Vagina (tissue), 2 donors: ENCODE measurements at places on chromosomes 3 and 15. TPM values are rescaled to one million over a fixed set of nuclear protein-coding genes. Genes with fewer than 3 reads are reported as not detected.

GRCh38 chr3:15332405-15333098 is at the start of gene SH3BP5:
SH3BP5 (minus strand) TSS chr3:15332586; CDS start chr3:15332408, 178 bp downstream.
- DNase-seq, result no peak

DNA sequence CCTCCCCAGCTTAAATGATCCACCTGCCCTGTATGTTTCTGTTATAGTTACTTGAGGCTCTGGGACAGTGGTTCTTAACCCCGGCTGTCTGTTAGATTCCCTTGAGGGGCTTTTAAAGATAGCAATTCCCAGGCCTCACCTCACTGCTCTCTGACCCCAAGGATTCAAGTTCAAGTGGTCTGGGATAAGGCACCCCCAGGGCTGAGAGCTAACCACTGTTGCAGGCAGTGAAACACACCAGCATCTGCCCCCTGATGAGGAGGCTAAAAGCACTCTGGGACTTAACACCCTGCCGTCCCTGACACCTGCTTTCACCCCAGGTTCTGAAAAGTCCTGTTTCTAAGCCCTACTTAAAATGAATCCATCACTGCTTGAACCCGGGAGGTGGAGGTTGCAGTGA is 103.7 kb downstream of the LRRK1 start:
- DNase-seq, result peak; percentile 34

DNA sequence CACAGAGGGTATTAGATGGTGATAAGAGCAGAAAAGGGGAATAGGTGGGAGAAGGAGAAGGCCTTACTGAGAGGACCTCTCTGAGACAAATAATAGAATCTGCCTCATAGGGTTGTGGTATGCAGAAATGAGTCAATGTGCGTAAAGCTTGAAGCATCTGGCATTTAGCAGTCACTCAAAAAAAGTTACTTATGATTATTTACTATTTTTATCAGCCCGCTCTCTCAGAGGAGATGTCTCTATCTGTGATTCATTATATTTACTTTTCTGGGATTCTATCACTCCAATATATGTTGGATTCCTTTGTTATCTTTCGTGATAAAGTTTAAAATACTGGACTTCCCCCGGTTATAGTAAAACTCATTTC is 4.6 kb upstream of the TM4SF1 start:
- DNase-seq, result no peak

- no peak for DNase-seq
Measured at GRCh38 chr15:80739919-80740318, 39.3 kb upstream of the CEMIP start.

DNA sequence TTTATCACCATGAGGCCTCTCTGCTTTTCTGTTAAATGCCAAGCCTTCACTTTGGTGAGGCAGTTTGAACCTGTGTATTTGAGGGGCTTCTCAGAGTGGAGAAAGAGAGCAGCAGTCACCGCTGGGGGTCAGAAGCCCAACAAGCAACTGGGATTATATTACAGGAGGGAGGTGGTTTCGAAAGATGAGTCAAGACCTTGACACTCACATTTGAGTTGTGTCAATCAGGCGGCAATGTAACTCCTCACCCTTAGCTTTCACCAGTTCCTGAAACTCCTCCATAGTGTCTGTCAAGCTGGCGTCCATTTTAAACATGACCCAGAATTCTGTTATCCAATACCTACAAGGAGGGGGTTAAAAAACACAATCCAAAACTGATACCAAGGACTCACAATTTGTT is 46.5 kb downstream of the RASGRP1 start:
- DNase-seq, result no peak

LYSMD2 gene
- 16.9 TPM for total RNA-seq

AP3B2 gene
- 3.7 TPM for total RNA-seq

SERINC4 gene
- not detected for total RNA-seq

ATG7 gene
- total RNA-seq, result 55.0 TPM

FBXL22 gene
- 10.1 TPM for total RNA-seq

PLA2G4F gene
- 35.1 TPM for total RNA-seq

DNA sequence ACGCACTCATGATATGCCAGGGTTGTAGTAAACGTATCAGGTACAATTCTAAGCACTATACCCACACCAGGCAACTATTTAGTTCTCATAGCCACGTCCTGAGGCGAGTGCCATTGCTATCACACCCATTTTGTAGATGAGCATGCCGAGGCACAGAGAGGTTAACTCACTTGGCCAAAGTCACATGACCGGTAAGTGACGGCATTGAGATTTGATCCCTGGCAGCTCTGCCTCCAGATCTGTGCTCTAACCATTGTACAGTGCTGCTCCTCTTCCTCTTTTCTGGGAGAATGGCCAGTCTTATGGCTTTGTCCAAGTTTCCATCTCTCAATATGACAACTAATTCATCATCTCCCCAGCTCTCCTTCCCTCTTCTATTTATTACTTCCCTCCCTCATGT is 18.9 kb upstream of the ATP2B2 start:
- no peak for DNase-seq

- DNase-seq, result no peak
Measured at GRCh38 chr3:101158374-101158773, 162.0 kb downstream of the IMPG2 start.

FAM107A gene
- 88.6 TPM for total RNA-seq

- DNase-seq, result no peak
Measured at GRCh38 chr3:120855665-120856437, 52.2 kb upstream of the STXBP5L start.

DNA sequence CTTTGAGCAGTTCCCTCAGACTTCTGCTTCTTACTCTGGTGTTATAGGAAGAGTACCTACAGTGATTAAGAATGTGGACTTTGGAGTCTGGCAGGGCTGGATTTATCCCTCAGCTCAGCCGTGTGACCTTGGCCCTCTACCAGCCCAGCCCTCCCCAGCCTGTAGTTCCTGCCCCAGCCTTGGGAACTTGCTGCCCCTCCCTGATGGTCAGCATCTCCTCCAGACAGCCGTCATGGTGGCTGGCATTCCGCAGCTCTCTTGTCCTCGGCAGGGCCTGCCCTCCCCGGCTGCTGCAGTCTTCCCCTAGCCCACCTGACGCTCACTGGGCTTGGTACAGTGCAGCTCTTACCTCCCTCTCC is 21.9 kb upstream of the CPNE9 start:
- no peak for DNase-seq

C15orf62 gene
- total RNA-seq, result 2.9 TPM

GRCh38 chr3:21754839-21755238 is 3.8 kb upstream of the ZNF385D start:
- DNase-seq, result no peak

MUC20 gene
- 23.8 TPM for total RNA-seq

UROC1 gene
- not detected for total RNA-seq

GRCh38 chr3:143839980-143840379 is 8.3 kb downstream of the SLC9A9 start:
- no peak for DNase-seq

DNA sequence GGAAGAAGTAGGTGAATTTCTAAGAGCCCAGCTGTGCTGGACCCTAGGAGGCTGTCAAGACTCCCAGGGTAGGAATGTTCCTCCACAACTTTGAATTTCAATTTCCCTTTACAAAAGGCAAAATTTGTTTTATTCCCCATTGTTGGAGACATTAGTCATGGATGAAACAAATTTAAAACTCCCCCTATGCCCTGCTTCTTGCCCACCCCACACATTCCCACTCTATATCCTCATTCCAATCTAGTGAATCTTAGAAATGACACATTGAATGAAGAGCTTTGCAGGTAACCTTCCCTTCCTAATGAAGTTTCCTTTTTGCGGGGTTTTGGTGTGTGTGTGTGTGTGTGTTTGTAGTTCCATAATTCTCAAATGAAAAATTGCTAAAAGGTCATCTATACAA is 72.6 kb downstream of the CCNL1 start:
- no peak for DNase-seq

GRCh38 chr3:46135475-46135874 is 72.6 kb downstream of the CCR1 start:
- DNase-seq, result no peak

MORC1 gene
- total RNA-seq, result not detected

- DNase-seq, result no peak
Measured at GRCh38 chr3:78398401-78398800, 1358.5 kb downstream of the ROBO2 start.

DNA sequence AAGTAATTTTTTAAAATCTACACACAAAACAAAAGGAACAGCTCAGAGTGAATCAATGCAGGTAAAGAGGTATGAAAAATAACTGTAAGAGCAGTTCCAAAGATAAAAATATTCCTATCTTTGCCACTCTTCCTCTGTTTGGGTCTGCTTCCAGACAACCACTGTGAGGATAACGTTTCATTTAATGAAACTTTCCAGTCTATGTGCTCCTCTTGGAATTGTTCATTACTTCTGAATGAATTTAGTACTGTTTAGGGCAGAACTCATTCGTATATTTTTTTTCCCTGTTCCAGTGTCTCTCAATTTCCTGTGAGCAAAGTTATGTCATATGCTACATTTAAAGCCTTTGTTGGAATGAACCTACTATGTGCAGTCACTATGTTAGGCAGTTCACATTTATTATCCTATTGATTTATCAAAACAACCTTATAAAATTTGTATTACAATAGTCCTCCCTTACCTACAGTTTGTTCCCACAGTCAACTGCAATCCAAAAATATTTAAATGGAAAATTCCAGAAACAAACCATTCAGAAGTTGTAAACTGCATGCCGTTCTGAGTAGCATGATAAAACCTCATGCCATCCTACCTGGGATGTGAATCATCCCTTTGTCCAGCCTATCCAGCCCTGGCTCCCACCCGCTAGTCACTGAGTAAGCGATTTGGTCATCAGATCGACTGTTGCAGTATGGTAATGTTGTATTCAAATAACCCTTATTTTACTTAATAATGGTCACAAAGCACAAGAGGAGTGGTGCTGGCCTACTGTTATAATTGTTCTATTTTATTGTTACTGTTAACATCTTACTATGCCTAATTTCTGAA is 98.1 kb downstream of the TMCC1 start:
- no peak for DNase-seq

DNA sequence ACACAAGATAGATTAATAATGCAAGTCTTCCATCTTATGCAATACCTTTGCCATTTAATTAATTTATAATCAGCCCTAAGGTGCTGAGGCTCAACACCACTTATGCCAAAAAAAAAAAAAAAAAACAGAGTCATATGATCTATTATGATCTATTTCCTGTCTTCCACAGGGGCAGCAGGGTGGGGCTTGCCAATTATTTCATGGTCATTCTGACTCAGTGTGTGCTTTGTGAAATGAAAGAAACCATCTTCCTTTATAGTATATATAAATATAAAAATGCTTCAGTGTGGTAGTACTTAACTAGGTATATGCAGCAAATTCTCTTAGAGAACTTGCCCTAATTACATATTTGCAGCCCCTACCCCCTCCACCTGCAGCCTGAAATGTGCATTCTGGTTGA is 7.2 kb upstream of the RARB start:
- no peak for DNase-seq

GRCh38 chr3:138877226-138877625 is 42.5 kb upstream of the PIK3CB start:
- no peak for DNase-seq

DNA sequence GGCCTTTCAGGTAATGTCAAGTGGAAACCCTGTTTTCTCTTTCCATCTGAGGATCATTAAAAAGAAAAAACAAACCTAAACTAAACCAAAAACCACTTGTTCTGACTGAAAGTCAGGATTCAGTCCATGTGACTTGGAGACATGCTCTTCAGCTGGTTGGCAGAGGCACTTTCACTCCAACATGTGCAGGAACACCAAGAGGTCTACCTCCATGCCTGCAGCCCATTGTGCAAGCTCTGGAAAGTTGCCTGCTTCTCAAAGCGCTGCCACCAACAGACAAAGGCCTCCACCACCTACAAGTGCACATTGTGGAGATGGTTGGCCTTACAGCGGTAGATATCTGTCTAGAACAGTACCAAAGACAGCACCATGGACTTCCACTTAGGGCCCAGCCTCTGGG is 161.8 kb downstream of the LEKR1 start:
- no peak for DNase-seq

DNA sequence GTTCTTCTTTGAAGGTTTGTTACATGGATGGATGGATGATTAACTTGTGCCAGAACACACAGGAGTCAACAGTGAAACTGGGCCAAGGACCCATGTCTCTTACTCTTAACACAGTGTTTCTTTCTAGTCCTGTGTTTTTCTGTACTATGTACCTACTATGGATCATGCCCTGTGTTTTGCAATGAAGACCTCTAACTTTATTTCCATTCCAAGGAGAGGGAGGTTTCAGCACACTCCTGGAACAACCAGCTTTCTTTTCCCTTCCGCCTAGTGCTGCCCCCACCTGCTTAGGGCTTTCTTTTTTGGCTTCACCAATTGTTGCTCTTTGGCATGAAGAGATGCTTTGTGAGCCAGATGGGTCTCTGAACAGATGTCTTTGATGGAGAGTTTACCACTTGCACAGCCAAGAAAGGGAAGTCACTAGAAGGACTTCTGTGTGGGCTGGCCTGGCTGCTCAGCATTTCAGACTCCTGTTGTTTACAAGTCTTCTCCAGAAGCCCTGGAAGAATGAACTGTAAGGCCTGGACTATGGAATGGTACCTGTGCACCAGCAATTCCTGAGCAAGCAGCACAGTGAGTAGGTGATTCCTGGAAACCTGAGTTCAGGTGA is 44.5 kb downstream of the SNAPC5 start:
- DNase-seq, result no peak

GRCh38 chr3:52023860-52024764 is 28.4 kb upstream of the RPL29 start:
- no peak for DNase-seq

LIPC gene
- not detected for total RNA-seq

AADACL2 gene
- total RNA-seq, result 0.49 TPM

APBA2 gene
- total RNA-seq, result 19.6 TPM

ETV5 gene
- total RNA-seq, result 18.4 TPM
